Stimulated activated CD8-positive, alpha-beta memory T cell treated with anti-CD3 and anti-CD28 coated beads, Interleukin-7, amount 100 ng/mL, for 4 hours (primary cell): ENCODE measurements at places on chromosomes 7 and 10.

GRCh38 chr10:60661637-60662036 is 116.6 kb upstream of the CDK1 start:
- no peak for DNase-seq

- DNase-seq = no peak
Observed at GRCh38 chr7:26167303-26167934, 15.4 kb downstream of the NFE2L3 start.

GRCh38 chr7:116799916-116800315 is 62.5 kb upstream of the CAPZA2 start:
- no peak for DNase-seq

DNA sequence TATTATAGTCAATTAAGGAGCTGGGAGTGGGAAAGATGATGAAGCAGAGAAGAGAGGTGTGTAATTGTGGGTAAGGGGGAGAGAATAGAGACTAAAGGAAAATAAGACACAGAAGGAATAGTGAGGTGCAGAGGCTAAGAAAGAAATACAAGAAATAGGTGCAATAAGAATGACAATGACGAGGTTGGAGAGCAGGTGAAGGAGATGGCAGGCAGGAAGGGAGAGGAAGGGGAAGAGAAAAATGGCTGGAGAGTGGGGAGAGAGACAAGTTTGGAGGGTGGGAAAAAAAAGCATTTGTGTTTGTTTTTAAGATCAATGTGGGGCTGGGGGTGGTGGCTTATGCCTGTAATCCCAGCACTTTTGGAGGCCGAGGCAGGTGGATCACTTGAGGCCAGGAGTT is 27.6 kb upstream of the MKLN1 start:
- no peak for DNase-seq

GRCh38 chr7:92778972-92779371 is 57.4 kb downstream of the CDK6 start:
- no peak for DNase-seq

DNA sequence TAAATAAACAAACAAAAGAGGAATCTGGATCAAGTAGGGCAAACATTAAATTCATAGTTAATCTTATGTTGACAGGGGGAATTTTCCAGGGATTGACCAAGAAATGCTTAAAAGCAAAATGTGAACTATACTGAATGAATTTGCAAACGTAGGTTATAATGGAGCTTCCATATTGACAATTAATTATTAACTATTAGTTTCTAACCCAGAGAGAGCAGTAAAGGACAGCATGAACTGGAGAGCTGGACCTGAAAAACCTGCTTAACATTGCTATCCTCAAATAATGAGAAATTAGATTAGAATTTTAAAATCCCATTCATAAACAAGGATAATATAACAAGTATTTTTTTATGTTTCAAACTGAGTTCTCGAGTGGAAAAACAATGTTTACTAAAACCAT is 1089.6 kb downstream of the DNAJB9 start:
- no peak for DNase-seq

- no peak for DNase-seq
Observed at GRCh38 chr10:131166486-131166885, 145.0 kb downstream of the TCERG1L start.

- DNase-seq = no peak
Observed at GRCh38 chr7:79684384-79684783, 230.9 kb upstream of the MAGI2 start.

DNA sequence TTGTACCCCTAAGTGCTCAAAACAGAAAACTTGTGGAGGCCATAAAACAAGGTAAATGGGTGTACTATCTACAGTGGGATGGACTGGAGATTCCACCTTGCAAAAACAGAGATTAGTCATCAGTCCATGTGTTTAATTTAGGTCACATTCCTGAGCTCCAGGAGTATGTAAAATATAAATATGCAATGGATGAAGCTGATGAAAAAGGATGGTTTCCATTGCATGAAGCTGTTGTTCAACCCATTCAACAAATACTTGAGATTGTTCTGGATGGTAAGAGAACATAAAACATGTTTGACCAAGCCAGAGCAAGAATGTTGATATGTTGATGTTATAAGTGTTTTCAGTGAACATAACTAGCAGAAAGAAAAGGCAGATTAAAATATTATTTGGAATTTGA is 14.6 kb downstream of the ASB15 start:
- no peak for DNase-seq

- DNase-seq = no peak
Observed at GRCh38 chr10:132753596-132753995, 32.4 kb downstream of the NKX6-2 start.

GRCh38 chr7:131692131-131692960 is 135.9 kb upstream of the PODXL start:
- DNase-seq = no peak
